ENCODE measurements at places on chromosomes 16 and 17. TPM values are rescaled to one million over a fixed set of nuclear protein-coding genes. Genes with fewer than 3 reads are reported as not detected.
A peak's percentile ranks its signal among the peaks of the same experiment; 100 is the strongest.

The DNAAF1 gene
- total RNA-seq, result not detected

The ACSF3 gene
- 20.5 TPM for total RNA-seq

- DNase-seq, result no peak
- no peak overlapping the region for H3K27ac ChIP-seq
- H3K27me3 ChIP-seq, result no peaks in the 10 kb centered on the region
- H3K4me3 ChIP-seq, result no peak overlapping the region
- H3K4me1 ChIP-seq, result peaks cover 4% of the 10 kb centered on the region
- no peaks in the 10 kb centered on the region for H3K36me3 ChIP-seq
Measured at GRCh38 chr17:49632201-49632600, 45.7 kb downstream of the SPOP start.

DNA sequence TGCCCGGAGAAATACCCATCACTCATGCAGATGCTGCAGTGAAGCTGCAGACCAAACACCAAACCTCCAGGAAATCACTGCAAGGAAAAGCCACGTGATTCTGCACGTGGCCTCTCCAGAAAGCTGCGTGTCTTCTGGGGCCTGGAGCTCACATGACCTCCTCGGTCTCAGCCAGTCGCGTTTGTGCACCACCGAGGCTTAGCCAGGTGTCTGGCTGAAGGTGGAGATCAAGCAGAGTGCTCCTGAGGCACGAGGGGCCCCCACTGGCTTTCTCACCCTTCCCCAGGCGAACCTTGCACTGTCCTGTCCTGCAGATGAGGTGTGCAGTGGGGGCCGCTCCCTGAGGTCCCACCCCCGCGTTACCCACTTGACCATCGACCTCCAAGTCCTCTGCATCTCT, 257.3 kb downstream of the RBFOX3 start:
- H3K4me3 ChIP-seq, result no peak overlapping the region
- no peak overlapping the region for H3K27ac ChIP-seq
- DNase-seq, result no peak
- H3K27me3 ChIP-seq, result no peaks in the 10 kb centered on the region
- H3K36me3 ChIP-seq, result no peaks in the 10 kb centered on the region
- H3K4me1 ChIP-seq, result no peaks in the 10 kb centered on the region

DNA sequence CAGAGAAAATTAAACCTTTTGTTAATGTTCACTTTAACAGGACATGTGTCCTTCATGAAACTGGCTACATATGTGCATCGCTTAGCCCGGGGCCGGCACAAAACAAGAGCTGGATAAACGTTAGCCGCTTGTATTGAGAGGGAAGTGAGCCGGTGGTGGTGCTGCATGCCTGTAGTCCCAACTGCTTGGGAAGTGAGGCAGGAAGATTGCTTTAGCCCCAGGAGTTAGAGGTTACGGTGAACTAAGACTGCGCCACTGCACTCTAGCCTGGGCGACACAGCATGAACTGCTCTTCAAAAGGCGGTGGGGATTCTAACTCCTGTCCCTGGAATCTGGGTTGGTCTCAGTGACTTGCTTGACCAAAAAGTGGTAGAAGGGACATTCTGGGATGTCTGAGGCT, 15.0 kb upstream of the SPHK1 start:
- no peaks in the 10 kb centered on the region for H3K27me3 ChIP-seq
- peak overlapping the region; percentile 92 for H3K27ac ChIP-seq
- H3K36me3 ChIP-seq, result no peaks in the 10 kb centered on the region
- no peak for DNase-seq
- H3K4me3 ChIP-seq, result no peak overlapping the region

- peak; percentile 74 for DNase-seq
- peak overlapping the region; percentile 51 for H3K27ac ChIP-seq
- no peaks in the 10 kb centered on the region for H3K27me3 ChIP-seq
- peaks cover 33% of the 10 kb centered on the region for H3K36me3 ChIP-seq
Measured at GRCh38 chr17:28908640-28909167, 5.8 kb upstream of the DHRS13 start.

Measured in fibroblast of lung (primary cell).